Thyroid gland (tissue), 4 donors: ENCODE measurements at places on chromosomes 1 and 21.

GRCh38 chr1:21899267-21899810, 37.8 kb downstream of the HSPG2 start:
- no peak for DNase-seq

DNA sequence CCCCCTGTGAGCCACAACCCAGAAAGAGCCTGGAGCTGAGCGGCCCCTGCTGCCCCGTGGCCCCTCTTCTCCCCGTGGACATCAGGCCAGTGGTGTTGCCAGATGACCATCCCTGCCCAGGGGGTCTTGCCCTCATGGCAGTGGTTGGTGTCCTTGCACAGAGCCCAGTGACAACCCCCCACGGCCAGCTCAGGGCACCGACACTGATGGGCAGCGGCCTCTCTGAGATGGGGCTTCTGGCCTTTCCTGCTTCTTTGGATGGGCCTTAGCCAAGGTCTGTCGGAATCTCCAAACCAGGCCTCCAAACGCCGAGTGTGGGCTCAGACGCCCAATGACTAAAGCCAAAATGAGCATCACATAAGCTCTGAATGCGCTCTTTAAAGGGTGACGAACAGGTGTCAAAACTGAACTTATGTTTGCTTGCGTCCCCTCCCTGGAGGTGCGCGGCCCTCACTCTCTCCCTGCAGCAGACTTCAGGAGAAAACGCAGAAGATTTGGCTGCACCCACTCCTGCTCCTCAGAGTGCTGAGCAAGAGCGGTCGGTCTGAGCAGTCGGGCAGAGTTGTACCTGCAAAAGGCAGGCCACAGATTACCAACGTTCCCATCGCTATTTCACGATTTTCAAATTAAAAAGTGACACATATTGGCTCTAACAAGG, 41.9 kb downstream of the UBE2G2 start:
- no peak for DNase-seq

- DNase-seq = no peak
Measured at GRCh38 chr1:53281133-53281532, 42.8 kb upstream of the MAGOH start.

DNA sequence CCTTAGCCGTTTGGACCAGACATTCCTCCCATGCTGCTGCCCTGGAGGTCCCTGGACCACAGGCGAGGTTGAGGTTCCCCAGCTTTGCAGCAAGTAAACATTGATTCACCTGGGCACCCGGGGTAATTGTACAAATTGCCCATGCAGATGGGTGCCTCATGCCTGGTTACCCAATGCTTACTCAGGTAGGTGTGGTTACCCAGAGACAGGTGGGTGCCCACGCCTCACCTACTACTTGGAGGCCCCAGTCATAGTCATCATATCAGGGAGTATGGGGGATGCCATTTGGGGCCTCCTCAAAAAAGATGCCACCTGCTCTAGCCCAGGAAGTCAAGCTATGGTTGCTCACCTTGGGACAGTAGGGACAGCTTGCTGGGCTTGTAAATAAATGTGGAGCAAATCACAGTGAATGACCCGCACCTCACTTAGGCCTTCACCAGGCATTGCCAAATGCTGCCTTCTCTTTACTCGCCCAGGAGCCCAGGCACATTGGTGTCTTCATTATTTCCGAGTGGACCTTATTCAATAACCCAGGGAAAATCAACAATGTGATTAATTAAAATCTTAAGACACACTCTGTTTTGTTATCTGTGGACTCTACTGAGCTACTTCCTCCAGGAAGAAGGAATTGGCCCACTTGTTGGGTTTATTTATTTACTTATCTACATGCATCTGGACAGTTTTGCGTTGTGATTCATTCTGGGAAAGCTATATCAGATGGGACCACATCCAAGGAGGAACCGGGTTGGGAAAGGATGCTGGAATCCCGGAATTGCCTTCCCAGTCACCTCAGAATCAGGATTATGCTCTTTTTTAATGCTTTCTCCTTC, 35.6 kb upstream of the GRHL3 start:
- peak; percentile 54 for DNase-seq

DNA sequence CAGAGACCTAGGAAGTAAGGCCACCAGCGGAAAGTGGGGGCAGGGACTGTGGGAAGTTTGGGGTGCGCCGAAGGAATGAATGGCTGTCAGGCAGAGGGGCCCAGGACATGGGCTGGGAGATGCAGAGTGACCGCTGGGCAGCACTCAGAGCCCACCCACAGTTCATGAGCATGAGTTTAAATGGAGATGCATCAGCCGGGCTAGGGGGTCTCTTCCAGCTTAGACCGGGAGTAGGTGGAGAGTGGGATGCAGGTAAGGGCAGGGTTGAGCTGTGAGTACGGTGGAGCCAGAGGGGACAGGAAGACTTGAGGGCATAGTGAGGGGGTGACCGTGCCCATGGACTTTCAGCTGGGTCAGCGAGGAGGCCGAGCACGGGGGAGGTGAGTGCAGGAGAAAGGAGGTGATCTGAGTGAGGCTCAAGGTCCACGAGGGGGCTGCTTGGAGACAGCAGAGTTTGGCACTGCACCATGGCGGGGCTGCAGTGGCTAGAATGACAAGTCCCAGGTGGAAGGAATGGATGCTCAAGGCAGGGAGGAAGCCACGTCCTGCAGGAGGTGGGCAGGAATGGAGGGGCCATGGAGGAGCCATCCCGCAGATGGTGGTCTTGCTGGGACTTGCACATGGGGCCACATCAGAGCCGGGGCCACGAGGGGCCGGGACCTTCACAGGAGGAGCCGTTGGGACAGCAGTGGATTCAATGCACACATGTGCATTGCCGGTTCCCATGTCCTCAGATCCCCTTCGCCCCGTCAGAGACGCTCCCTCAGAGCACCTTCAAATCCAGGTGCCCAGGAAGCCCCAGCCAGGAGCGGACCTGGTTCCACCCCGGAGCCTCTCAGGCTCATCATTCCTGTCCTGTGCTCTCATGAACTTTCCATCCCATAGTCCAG, 34.9 kb downstream of the UBASH3A start:
- DNase-seq = no peak
